ENCODE measurements at places on chromosomes 5 and 9. TPM values are rescaled to one million over a fixed set of nuclear protein-coding genes. Genes with fewer than 3 reads are reported as not detected.

The GABRA6 gene
- not detected for total RNA-seq

- peak; percentile 66 for DNase-seq
These were observed 39.0 kb downstream of the ERGIC1 start for GRCh38 chr5:172872997-172873491.

DNA sequence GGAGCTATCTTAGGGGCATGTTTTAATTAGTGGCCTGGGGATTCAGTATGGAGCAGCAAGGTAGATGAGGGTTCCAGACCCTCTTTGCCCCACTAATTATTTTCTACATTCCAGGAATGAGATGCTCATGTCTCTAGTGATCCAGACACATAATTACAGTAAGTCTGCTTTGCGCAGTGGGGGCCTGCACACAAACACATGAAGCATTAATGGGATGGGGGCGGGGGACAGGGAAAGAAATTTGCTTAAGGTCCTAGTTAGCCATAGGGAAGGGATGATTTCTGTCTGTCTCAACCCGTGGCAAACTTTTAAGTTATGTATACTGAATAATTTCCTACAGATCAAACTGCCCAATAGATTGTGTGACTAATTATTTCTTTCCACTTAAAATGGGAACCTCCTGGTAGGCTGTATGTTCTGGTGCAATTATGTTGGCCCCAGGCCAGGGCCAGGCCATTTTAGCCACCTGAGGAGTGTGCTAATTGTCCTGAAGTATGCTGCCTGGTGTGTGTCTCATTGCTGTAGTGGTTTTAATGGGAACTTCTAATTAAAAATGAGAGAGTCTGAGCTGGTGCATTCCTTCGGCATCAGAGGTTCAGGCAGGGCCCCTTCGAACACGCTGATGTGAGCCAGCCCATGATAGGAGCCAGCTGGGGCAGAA, 134.4 kb downstream of the PTTG1 start:
- DNase-seq: peak; percentile 20

DNA sequence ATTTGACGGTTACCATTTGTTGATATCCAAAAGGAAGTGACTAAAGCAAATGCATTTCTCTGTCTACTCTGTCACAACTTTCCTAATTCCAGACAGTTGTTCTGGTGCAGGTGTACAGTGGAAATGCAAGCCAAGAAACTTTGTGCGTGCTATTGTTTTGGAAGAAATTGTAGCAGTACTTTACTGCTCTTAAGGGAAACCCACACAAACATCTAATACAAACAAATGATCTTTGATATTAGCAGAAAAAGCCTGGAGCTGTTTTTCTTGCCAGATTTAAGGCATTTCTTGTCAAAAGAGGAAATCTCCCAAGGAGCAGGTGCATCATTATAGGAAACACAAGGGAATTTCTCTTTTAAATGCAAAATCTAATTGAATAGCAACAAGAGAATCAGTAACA, 2.0 kb downstream of the SNCAIP start:
- DNase-seq: no peak

- DNase-seq: no peak
These were observed 358.1 kb upstream of the PIK3R1 start for GRCh38 chr5:67857502-67857901.
